Fibroblast of villous mesenchyme (primary cell): ENCODE measurements at places on chromosomes 1 and 21.

DNA sequence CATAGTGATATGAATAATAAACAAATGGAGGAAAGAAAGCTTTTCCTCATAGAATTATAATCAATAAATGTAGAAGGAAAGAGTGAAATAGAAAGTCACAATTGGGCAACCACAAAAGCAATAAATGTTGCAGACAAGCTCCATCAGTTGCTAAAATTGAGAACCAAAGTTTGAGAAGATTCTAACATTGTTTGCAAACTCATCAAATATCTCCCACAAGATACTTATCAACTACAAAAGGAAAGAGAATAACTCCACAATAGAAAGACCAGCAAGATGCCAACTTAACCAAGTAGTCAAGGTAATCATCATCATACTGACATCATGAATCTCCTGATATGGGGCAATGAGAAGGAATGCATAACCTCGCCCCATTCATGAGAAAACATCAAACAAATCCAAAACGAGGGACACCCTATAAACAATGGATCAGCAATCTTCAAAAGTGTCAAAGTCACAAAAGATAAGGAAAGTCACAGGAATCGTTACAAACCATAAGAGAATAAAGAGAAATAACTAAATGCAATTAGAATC is 16.4 kb downstream of the EIF4G3 start:
- no peak for DNase-seq

DNA sequence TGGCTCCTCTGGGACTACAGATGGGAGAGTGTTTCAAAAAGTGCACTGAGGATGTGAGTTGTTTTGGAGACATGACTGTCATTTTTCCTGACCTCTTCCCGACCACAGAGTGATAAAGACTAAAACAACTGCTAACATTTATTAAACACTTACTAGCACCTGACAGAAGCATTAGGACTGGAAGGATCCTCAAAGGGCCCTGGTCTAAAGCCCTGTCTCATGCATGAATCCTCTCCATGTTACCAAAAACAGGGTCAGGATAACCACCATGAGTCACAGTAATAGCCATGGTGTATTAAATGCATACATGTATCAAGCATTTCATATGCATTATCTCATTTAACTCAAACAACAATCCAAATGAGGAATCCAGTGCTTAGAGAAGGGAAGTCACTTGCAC is 11.5 kb downstream of the CYB5RL start:
- no peak for DNase-seq

- no peak for DNase-seq
Measured at GRCh38 chr1:109171646-109172045, 42.1 kb upstream of the SARS1 start.

DNA sequence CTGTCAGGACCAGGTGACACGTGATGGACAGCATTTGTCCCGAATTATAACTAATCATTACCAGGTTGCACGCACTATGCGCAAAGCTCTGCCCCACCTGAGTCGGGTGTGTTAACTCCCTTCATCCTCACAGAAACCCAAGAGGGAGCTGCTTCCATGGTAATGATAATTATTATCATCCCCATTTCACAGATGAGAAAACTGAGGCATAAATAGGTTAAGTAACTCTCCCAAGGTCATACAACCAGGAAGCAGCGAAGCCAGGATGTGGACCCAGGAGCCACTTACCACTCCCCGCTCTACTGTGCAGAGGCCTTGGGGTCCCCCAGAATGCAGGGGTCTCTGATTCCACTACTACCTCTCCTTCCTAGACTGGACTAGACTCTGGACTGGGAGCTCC is 76.7 kb upstream of the TARDBP start:
- no peak for DNase-seq

DNA sequence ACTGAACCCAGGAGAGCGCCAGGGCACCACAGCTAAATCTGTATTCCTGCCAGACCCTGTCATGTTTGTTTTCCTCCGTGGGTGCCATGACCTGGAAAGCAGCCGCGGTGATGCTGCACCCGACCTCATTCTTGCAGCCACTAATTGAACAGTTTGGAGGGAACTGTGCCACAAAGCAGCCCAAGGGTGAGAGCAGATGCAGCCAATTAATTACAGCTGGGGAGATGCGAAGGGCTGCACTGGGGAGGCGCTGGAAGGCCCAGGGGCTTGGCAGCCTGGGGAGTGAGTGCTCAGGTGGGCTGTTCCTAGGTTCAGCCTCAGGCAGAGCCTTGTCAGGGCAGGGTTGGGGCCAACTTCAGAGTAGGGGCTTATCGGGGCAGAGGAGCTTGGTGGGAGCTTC is 158.4 kb upstream of the CD34 start:
- DNase-seq, result no peak

DNA sequence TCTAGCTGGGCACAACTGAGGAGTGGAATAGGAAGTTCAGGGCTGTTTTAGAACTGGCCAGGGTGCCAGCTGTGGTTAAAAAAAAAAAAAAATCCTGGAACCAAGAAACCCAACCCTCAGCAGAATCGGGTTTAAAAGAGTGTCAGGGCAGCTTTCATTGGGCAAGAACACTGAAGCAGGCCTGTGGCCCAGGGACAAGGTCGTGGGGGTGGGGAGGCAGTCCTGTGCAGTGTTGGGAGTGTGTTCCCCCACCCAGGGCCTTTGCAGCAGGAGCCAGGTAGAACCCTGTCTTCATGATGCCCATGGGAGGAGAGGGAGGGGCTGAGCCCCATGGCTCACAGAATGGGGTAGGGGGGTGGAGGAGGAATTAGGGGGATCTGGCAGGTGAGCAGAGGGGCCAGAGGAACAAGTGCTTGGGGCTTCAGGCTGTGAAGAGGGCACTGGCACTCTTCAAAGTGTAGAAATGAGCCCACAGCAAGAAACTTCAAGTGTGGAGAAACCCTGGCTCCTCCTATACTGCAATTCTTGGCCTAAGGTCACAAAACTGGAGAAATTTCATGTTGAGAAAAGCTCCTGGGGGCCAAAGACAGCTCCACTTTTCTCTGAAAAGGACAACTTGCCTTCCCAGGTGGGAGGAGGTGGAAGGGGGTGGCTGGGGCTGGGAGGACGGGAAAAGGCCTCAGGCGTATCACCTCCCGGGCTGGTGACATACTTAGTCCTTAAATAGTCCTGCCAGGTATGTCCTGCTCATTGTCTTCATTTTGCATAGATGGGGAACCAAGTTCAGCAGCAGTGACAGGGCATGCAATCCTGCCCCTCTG is 39.3 kb downstream of the KIAA1614 start:
- DNase-seq, result no peak

- peak; percentile 91 for DNase-seq
Measured at GRCh38 chr1:246032984-246033383, 474.1 kb downstream of the SMYD3 start.

GRCh38 chr1:33374336-33375105 is 53.6 kb upstream of the A3GALT2 start:
- peak; percentile 82 for DNase-seq

DNA sequence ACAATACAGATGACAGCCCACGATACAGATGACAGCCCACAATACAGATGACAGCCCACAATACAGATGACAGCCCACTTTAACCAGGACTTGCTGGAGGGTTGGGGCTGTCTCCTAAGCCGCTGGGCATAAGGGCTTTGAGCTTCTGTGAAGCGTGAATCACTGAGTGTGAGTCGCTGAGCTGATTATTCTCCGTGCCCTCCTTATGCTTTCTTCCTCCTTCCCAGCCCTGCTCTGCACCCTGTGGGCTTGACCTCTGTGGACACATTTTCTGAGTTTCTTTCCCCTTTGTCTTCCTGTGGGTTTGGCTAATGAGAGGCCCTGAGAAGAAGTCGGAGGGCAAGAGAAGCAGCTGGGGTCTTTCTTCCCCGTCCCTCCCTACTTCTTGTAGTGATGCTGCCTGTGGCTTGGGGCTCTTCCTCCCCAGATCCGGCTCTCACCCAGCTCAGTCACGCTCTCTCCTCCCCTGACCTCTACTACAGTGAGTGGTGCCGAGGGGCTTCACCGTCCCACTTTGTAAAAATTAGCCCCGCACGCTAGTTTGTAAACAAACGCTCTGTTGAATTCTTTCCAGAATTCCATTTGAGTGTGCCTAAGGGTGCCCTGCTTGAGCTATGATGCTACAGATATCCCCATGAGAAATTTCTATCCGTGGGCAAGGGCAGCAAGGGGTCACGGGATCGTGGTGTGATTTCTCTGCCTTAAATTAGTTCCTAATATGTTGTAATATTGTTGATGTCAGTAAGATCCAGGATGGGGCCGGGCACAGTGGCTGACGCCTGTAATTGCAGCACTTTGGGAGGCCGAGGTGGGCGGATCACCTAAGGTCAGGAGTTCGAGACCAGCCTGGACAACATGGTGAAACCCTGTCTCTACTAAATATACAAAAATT is 46.4 kb upstream of the SOD1 start:
- no peak for DNase-seq

GRCh38 chr1:77938651-77939050 is 40.2 kb downstream of the FUBP1 start:
- no peak for DNase-seq

GRCh38 chr1:206575165-206575893 is 36.9 kb downstream of the EIF2D start:
- peak; percentile 90 for DNase-seq

DNA sequence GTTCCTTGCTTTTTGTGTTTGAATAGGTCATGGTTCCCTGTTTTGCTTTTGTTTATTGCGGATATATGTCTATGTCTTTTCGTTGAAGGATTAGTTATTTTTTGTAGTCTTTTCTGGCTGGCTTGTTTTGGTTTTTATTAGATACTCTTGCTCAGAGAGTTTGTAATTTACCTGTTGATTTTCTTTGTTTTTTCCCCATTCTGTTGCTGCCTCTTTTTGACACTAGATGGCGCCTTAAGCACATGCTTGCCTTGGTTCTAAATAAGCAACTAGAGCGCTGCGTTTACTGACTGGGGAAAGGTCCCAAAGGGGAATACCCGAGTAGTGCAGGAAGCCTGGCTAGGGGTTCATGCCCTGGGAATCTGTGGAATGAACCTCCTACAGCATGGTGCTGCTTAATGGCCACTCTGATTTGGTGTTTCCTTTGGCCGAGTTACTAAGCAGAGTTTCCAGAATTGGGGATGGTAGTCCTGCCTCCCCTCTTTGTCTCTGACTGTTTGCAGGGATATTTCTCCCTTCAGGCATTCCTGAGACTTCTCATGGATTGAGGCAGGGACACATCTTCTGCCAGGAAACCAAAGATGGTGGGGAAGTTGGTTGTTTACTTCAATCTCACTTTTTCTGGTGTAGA is 143.2 kb downstream of the PTPRU start:
- peak; percentile 38 for DNase-seq

DNA sequence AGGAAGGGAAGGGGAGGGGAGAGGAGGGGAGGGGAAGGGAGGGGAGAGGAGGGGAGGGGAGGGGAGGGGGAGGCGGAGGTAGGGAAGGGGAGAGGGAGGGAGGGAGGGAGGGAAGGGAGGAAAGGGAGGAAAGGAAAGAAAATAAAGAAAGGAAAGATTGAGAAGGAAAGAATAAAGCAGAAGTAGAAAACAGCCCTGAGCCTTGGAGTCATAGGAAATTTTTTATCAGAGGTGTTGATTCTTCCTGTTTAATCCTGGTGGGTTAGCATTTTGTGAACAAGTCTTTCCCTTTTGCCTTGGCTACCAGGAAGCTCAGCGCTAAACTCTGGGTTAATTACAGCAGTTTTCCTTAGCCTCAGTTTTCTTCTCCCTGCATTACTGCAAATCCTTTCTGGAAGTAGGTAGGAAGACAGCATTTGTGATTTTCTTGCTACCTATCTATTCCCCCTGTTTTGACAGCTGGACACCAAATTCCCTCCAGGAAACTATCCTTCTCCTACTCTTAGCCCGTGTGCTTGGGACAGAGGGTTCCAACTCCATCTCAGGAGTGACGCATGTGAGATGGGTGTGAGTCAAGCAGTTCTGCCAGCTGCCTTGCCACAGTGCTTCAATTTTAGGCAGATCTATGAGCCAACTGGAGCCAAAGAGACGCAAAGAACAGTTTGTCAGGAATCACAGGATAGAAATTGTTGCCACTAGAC is 26.9 kb downstream of the TOMM20 start:
- DNase-seq, result no peak

- peak; percentile 87 for DNase-seq
Measured at GRCh38 chr1:31038360-31038759, 27.2 kb downstream of the PUM1 start.

GRCh38 chr21:31349208-31349607 is 5.1 kb upstream of the TIAM1 start:
- DNase-seq, result no peak

DNA sequence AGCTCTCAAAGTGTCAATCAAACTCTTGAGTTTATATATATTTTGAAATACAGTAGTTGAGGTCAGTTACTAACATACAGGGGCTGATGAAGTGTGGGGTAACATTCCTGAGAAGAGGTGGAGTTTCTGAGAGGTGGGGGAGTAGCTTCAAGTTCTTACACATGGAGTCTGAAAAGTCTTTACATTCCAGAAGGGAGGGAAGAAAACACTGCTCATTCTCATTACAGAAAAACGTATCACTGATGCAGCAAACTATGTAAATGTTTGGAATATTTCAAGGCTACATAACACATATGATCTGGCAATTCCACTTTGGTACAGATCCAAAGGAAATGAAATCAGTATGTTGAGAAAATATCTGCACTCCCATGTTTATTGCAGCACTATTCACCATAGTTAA is 1065.8 kb upstream of the B3GALT2 start:
- DNase-seq, result no peak

- no peak for DNase-seq
Measured at GRCh38 chr21:44550807-44551206, 498 bp downstream of the KRTAP10-2 start.

DNA sequence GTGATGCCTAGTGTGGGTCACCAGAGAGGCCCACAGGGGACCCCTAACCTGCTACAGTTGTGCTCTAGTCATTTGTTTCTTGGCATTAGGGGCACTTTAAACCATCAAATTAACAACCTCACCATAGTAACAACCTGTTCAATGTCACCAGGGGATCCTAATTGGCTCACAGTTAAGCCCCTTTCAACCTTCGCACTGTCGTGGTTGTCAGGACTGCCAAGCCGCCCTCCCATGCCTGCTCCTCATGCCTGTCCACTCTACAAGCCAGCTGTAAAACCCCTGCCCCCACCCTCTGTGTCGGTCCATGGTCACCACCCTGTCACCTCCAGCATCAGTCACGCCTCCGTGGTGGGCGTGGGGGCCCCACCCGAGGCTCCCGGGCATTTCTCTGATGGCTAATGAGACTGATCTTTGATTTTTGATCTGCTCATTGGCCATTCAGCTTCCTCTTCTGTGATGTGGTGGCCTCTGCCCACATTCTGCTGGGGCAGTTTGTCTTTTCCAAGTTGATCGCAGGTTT is 96.6 kb downstream of the WDR4 start:
- no peak for DNase-seq
